ENCODE measurements at places on chromosomes 7 and 10.

DNA sequence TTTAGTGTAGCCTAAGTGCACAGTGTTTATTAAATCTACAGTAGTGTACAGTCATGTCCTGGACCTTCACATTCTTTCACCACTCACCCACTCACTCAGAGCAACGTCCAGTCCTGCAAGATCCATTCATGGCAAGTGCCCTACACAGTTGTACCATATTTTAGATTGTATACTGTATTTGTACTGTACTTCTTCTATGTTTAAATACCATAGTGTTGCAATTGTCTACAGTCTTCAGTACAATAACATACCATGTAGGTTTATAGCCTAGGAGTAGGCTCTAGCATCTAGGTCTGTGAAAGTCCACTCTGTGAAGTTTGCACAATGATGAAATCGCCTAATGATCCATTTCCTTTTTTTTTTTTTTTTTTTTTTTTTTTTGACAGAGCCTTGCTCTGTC lies 12.0 kb downstream of the EEPD1 start:
- no peak for DNase-seq

- no peak for DNase-seq
Measured at GRCh38 chr7:150732786-150733481, 4.3 kb upstream of the GIMAP5 start.

DNA sequence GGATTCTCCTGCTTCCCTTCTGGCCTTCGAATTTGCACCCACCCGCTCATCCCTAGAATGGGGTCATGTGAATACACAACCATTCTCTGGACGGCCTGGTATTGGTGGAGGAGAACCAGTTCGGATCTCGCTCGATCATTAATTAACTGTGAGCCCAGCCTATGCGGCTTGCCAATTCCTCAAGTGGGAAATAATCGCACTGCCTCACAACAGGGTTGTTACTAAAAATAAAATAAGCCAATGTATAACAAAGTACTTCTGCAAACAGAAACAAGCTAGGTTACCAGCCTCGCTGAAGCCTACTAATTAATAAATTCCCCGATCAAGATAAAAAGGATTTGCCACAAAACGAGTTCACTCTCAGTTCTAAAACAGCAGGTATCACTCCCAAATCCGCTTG lies 16.2 kb downstream of the CTBP2 start:
- no peak for DNase-seq

GRCh38 chr7:155021699-155022145 lies 18.8 kb upstream of the PAXIP1 start:
- no peak for DNase-seq

DNA sequence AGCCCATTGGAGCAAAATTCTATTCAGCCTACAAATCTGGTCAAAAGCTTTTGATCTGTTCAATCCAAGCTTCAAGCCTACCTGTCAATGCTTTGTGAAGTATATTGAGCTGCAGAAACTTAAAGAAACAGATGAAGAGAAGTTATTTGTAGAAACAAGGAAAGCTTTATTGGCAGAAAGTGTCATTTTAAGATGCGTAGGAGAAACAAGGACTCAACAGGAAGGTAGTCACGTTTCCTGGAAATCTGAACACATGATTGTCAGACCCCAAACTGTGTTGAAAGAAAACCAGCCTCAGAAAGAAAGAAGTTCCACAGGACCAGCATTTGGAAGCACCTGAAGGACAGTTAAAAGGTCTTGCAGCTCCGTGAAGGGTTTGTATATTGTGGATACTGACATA lies 34.8 kb upstream of the PURB start:
- DNase-seq: no peak

- DNase-seq: no peak
Measured at GRCh38 chr7:102944241-102944640, 31.4 kb downstream of the LRRC17 start.

DNA sequence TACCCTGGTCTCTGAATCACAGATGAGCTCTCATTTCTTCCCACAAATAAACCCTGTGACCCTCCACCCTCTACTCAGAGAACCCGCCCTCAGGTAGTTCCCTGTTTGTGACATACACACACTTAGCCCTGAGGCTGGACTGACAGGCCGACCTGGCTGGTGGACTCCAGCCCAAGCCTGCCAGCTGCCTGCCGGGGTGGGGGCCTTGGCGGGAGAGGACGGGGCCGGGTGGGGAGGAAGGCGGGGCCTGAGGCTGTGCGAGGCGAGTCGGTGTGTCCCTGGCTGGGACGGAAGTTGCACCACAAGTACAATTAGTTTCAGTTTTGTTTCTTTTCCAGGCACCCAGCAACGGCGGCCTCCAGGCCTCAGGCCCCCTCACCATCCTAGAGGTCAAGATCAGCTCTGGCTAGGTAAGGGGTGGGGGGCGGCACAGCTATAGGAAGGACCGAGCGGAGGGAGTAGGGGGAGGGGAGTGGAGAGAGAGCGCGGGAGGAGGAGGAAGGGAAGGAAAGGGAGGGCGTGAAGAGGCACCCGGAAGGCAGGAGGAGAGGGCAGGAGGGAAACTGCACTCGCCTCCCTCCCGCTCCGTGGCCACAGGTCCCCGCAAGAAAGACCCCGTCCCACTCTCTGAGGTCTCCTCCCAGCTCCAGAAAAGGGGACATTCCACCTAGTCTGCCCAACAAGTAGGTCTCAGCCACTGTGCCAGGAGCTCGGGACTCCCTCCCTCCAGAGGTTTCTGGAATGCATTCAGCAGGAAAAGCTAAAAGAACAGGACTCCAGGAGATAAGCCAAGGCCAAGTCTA lies at the start of gene TRIM56:
Gene TRIM56 (plus strand): TSS at position 320 of the 803 bp plus-strand sequence. CDS start 1,832 bp downstream, outside the sequence.
- peak; percentile 57 for DNase-seq

GRCh38 chr7:128302139-128302538 lies 41.6 kb downstream of the RBM28 start:
- DNase-seq: no peak

- DNase-seq: no peak
Measured at GRCh38 chr10:91311601-91312381, 91.3 kb downstream of the PCGF5 start.

GRCh38 chr7:83365746-83366145 lies 203.1 kb upstream of the PCLO start:
- DNase-seq: no peak

GRCh38 chr7:13262929-13263530 lies 575.6 kb downstream of the ARL4A start:
- no peak for DNase-seq

GRCh38 chr10:72173619-72174296 lies 42.1 kb upstream of the ANAPC16 start:
- no peak for DNase-seq

- no peak for DNase-seq
Measured at GRCh38 chr10:110664483-110665420, 20.6 kb downstream of the RBM20 start.

DNA sequence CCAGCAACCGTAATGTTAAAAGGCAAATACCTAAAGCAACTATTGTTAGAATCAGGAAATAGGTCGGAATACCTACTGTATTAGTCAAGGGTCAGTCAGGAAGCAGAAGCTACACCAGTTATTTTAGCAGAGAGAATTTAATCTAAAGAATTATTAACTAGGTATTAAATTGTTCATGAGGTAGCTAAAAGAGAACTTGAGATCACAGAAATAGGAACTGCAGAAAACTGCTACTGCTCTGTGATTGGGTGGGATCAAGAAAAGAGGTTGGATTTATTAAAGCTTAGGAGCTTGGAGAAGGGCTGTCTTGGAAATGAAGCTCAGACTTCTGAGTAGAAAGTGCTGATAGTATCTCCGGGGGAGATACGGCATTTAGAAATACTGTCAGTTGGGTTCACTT lies 20.0 kb upstream of the ZNF438 start:
- DNase-seq: no peak

GRCh38 chr7:100406767-100407166 lies 21.7 kb downstream of the ZCWPW1 start:
- no peak for DNase-seq
